Foreskin fibroblast (primary cell): ENCODE measurements at places on chromosomes 6 and 20.

- DNase-seq, result no peak
Measured at GRCh38 chr6:55388211-55388610, 60.9 kb downstream of the GFRAL start.

DNA sequence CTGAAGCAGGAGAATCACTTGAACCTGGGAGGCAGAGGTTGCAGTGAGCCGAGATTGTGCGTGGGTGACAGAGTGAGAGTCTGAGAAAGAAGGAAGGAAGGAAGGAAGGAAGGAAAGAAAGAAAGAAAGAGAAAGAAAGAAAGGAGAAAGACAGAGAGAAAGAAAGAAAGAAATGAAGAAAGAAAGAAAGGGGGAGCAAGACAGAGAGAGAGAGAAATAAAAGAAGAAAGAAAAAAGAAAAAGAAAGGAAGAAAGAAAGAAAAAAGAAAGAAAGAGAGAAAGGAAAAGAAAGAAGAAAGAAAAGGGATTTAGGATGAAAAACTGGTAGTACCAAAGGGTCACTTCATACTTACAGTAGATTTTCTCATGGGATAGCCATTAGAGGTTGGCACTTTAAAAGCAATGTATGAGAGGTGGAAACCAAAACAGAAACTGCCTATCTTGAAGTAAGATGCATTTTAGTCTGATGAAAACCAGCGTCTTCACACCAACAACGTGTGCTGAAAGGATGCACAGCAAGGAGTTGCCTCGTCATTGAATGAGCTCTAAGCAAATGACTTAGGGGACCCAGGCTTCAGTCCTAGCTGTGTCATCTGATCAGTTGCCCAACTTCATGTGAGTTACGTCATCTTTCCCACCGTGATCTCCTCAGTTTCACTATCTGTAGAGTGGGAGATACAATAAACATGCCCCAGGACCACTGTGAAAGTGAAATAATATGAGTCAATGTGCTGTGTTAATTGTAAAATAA, 133.9 kb upstream of the NEDD9 start:
- no peak for DNase-seq

DNA sequence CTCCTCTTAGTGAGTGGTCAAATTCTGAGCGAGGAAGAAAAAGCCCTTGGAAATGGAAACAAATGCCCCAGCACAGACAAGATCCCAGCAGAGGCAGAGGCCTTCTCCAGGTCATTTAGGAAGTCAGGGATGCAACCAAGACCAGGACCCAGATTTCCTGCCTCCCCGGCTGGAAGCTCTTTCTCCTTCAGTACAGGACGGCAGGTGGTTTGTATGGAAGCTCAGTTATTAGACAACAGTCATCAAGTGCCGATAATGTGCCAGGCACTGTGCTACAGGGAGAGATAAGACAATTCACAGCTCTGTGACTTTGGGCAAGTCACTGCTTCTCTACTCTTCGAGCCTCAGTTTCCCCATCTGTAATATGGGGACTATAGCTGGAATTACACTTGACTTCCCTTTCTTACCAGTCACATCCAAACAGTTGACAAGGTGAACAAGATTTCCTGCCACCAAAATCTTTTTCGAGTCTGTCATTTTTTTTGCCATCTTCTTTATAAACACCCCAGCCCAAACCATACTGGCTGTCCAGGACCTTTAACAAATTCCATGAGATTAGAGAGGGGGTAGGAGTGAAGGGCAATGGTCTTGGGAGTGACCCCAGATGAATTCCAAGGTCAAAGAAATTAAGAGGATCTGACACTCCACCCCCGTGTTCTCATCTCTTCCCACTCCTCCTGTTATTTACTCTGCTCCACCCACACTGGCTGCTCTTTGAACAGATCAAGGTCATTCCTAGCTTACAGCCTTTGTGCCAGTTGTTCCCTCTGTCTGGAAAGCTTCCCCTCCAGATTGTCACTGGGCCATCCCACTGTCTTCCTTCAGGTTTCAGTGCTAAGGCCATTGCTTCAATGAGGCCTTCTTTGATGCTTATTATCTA, 6.0 kb downstream of the MMP9 start:
- no peak for DNase-seq

GRCh38 chr6:16523606-16524379, 237.5 kb downstream of the ATXN1 start:
- peak; percentile 93 for DNase-seq

DNA sequence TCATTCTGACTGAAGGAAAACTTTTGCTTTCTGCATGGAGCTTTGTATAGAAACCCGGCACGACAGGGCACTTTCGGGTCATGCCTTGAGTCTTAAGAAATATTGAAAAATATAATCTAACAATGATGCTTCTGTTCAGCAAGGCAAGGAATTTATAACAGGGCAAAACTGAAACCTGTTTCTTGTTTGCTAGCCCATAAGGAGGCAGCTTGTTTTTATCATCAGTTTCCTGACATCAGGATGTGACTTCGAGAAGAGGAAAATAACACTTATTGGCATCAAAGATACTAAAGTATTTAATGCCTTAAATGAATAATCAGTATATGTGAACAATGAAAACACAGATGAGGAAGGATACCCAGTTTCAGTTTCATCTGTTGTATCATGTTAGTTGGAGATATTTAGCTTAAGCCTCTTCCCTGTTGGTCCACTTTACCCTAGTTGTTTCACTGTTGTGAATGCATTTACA, 146.5 kb downstream of the CDKAL1 start:
- DNase-seq, result peak; percentile 37

GRCh38 chr6:135568379-135568778, 70.8 kb upstream of the AHI1 start:
- DNase-seq, result peak; percentile 33

- peak; percentile 18 for DNase-seq
Measured at GRCh38 chr6:90537723-90538258, 49.1 kb downstream of the MAP3K7 start.

DNA sequence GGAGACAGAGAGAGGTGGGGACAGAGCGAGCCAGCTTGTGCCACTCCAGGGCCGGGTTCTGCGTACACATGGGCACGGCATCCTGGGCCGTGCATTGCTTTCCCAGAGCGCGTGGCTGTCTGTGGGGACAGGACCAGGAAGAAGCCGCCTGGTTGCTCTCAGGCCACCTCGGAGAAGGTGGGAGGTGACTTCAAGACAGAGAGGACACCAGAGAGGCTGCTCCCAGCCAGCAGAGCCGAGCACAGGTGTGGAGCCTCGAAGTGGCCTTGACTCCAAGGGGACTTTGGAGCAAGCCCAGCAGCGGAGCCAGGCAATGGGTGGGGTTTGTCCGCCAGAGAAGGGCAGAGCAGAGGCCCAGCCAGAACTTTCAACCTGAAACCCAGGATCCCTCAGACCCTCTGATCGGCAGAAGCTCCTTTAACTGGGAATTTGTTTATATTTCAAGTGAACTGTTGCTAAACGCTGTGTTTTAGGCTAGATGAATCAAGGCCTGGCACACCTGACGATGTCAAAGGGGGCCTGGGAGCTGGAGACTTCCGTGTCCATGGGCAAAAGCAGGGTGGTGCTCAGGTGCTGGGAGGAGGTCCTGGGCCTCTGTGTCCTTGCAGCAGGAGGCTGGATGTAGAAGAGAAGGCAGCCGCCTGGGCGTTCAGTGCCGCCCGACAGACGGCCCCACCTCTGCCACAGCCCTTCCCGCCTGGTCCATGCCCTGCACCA, 262.1 kb downstream of the DLL1 start:
- DNase-seq, result no peak

DNA sequence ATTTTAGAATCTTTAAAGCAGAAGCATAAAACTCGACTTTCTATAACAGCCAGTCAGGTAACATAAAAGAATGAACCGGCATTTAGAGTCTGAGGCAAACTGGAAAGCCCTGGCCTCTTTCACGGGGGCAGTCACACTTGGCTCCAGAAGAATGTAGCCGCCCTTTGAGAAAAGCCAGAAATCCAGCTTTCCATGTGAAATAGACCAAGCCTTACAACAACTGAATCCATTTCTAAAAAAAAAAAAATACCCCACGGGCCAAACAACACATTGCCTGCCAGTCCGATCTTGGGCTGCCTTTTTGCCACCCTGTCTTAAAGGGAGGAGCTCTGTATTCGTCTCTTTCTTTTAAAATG, 252.9 kb upstream of the TAB2 start:
- DNase-seq, result no peak

DNA sequence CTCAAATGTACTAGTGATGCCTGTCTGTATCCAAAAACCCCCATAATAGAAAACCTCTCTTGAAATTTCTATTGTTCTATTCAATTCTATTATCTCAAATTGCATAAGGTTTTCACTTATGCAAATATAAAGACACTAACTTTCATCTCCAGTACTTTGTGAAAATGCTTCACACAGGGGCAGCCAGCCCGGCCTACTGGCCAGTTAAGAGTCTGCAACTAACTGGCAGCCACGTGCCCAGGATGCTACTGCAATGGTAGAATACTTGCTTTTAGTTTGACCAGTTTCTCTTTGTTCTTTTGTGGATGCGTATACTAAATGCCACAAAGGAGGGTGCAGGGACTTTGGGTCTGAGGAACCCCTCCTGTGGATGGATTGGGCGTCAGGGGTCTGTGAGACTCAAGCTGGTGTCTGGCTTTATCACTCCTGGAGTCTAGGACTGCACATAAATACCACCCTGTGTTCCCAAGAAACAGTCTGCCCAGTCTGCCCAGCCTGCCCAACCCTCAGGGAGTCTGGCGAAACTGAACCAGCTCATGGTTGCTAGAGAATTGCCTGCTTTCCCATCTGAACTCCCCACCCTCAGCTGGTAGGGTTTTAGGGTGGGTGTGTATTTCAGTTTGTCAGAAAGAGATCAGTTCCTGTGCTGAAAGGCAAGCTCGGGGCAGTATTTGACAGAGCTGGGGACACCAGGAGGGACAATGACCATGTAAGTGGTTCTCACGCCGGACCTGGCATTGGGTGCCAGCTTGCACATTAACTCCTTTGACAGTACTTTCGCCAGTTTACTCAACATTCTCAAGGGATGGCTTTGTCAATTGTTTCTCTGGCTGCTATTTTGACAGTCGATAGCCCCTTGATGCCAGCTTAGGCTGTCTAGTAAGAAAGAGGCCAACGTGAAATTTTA, 558.2 kb upstream of the JAG1 start:
- DNase-seq, result no peak

DNA sequence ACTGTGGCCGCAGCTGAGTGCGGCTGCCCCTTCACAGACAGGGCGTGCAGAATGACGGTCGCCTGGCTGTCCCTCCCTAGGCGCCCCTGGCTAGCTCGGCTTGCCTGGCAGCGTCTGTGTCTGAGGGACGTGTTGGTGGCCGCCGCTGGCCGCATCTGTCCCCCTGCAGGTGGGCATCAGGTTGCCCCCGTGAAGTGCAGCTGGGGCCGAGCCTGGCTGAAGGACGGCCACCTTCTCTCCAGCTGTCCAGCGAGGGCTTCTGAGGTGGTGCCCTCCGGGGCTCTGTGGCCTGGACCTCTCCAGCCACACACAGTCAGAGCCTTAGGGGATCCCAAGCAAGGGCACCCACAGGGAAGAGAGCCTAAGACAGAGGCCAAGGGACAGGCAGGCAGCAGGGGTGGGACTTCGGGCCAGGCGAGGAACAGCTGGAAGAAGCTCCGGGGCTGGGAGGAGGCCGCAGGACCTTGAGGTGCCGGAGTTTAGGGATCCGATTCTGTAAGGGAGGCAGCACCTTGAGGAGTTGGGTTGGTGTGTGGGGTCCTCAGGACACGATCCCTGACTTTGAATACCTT, 89.0 kb upstream of the EPB41L1 start:
- DNase-seq, result no peak

DNA sequence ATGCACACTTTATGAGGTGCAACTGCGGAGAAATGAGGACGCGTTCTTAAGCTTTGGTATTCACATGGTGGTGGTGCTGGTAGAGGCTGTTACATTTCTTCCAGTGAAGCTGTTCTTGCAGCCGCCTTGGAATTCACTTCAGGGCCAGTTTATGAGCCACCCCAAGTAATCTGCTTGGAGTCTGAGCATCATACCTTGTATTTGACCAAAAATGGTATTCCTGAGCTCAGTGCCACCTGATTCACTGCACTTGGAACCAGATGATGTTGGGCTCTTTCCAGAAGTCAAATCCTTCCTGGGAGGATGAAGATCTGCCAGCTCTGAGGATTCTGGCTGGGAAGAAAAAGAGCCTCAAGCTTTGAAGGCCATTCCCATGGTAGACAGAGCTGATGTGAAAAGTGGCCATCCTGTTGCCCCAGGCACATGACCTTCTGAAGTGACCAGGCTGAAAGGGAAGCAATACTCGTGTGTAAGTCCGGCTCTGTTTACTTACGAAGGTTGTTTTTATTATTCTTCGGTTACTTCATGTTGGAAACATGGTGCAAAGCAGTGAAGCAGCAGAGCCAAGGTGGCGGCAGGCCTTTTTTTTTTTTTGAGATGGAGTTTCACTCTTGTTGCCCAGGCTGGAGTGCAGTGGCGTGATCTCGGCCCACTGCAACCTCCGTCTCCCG, 7.7 kb downstream of the MANBAL start:
- peak; percentile 62 for DNase-seq

- no peak for DNase-seq
Measured at GRCh38 chr6:11404081-11404480, 133.5 kb upstream of the TMEM170B start.

- DNase-seq, result peak; percentile 42
Measured at GRCh38 chr6:111417181-111417585, 65.8 kb downstream of the REV3L start.

DNA sequence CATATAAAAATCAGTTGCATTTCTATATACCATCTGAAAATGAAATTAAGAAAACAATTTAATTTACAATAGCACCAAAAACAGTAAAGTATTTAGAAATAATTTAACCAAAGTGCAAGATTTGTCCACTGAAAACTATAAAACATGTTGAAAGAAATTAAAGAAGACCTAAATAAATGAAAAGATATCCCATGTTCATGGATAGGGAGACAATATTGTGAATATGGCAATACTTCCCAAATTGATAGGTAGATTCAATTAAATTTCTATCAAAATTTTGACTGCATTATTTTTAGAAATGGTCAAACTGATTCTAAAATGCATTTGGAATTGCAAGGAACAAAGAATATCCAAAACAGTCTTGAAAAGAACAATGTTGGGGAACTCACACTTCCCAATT, 17.6 kb upstream of the POU3F2 start:
- no peak for DNase-seq

GRCh38 chr6:113591896-113592827, 265.0 kb upstream of the MARCKS start:
- DNase-seq, result no peak

DNA sequence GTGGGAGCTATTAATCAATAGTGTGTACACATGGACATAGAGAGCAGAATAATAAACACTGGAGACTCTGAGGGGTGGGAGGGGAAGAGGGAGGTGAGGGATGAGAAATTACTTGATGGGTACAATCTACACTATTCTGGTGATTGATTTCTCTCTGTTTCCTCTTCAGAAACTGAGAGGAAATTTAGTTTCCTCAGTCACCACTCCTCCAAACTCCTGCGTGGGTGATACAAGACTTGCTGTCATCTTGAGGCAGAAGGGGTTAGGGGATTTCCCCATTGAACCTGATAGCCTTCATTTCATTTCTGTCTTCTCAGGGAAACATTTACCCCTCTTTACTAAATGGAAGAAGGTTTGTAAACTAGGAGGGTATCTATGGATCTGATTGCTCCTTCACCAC, 84.3 kb upstream of the ESR1 start:
- no peak for DNase-seq
